ENCODE measurements at places on chromosomes 7 and 10.

DNA sequence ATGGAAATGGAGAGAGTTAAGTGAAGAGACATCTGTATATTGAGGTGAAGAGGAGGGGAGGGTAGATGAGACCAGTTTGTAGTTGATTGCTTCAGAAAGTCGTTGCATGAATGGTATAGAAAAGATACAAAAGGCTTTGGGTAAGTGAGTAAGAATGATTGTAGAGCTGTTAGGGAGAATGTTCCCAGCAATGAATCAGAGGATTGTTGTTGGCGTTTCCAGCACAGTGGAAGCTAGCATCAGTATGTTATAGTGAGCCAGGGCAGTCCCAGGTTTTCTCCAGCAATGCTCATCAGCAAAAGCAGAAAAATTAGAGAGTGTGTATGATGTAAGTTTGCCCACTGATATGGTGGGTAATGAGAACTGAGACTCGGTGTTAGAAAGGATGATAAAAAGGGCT is 15.4 kb upstream of the CDK6 start:
- DNase-seq: peak; percentile 36

- no peak for DNase-seq
These were observed 315.3 kb downstream of the SDK1 start for GRCh38 chr7:3616306-3616705.

DNA sequence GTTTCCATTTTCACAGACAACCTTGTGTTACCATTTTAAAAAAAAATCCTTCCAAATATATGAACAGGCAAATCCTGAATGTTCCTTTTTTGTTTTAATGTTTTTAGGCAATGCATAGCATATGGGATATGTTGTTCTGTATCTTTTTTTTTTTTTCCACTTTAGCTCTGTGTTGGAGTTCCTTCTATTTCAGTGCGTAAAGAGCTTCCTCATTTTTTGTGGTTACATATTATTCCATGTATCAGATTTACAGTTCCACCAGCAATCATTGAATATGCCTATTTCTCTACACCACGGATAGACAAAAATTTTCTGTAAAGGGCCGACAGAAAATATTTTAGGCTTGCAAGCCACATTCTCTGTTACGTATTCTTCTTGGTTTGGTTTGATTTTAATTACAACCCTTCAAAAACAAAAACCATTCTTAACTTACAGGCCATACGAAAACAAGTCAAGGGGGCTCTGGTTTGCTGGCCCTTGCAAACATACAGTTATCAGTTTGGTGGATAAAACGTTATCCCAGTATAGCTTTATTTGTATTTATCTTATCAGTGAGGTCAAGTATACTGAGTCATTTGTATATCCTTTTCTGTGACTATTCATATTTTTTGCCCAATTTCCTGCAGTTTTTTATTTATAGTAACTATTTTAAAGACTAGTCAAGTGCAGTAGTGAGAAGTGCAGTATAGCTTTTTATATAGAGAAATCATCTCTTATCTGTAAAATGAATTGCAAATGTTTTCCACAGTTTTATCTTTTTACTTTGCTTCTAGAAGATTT is 55.7 kb downstream of the RALA start:
- DNase-seq: no peak

GRCh38 chr10:1183701-1184100 is 127.5 kb downstream of the WDR37 start:
- DNase-seq: no peak

DNA sequence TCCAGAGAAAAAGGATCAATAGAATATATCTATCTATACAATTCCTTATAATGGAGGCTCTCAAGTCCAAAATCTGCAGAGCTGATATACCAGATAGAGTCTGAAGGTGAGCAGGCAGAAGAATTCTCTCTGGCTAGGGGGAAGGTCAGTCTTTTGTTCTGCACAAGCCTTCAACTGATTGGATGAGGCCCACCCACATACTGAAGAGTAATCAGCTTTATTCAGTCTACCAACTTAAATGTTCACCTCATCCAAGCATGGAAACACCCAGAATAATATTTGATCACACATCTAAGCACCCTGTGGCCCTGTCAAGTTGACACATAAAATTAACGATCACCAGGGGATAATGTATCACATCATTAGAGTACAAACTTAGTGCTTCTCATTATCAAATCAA is 193.8 kb upstream of the YAE1 start:
- DNase-seq: no peak

DNA sequence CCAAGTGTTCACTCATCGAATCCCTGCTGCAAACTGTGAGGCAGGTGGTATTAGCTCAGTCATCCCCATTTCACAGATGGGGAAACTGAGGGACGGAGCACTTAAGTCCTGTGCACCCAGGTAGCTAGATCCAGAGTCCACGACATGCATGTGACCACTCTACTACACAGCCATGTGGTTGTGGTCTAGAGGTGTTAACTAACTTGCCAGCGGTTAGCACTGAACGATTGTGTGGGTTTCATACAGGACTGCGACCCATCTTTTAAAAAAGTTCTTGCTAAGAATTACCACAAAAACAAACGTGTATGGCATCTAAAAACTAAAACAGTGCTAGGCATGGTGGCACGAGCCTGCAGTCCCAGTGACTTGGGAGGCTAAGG is 16.1 kb upstream of the ABCC2 start:
- DNase-seq: no peak

GRCh38 chr10:43959364-43960134 is 310.9 kb upstream of the ZNF32 start:
- DNase-seq: no peak

DNA sequence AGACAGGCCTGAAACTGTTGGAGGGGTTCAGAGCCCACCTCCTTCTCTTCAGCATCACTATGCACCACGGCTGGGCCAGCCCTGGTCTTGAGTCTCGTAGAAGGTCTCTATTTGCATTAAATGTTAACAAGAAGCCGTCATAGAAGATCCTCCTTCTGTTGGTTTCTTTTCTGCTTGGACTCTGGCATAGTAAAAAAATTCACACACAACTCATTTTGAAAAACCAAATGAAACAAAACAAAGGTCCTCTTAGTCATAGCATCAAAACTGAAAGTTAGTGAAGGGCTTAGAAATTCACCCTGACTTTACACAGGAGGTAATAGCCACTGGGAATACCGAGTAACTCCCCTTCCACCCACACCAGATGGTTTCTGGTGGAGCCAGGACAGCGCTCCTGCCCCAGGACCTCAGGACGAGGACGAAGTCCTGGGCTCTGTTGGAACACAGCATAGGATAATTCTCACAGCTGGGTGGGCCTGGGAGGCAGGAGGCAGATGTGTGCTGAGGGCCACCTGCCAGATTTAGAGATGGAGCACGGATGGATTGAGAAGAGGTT is 248.4 kb upstream of the KLF6 start:
- no peak for DNase-seq

GRCh38 chr10:93599778-93600177 is 1.3 kb downstream of the RBP4 start:
- DNase-seq: no peak

- DNase-seq: no peak
These were observed 59.4 kb downstream of the MTPN start for GRCh38 chr7:135917721-135918120.

GRCh38 chr10:100774876-100775275 is 29.5 kb downstream of the PAX2 start:
- DNase-seq: no peak

DNA sequence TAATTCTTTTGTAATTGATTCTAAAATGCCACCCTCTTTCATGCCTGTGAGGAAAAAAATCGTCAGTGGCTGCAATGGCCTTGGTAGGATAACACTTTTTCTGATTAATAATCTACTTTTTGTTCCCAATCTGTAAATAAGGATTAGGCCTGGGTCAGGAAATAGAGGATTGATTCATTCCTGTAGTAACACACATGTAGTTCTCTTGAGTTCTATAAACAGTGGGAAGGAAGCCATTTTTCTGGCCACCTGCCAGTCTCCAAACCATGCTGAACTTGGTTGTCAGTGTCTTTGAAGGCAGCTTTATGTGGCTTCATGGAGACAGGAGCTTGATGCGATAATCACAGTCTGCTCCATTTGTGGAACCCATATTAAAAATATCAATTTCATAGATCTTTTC is 169.3 kb upstream of the NFE2L3 start:
- no peak for DNase-seq

Data from fibroblast of skin of right biceps (primary cell).